Stimulated activated CD4-positive, alpha-beta T cell treated with anti-CD3 and anti-CD28 coated beads, TNF-alpha, amount 100 ng/mL, for 1 hour (primary cell): ENCODE measurements at places on chromosomes 3 and 15.
A peak's percentile ranks its signal among the peaks of the same experiment; 100 is the strongest.

DNA sequence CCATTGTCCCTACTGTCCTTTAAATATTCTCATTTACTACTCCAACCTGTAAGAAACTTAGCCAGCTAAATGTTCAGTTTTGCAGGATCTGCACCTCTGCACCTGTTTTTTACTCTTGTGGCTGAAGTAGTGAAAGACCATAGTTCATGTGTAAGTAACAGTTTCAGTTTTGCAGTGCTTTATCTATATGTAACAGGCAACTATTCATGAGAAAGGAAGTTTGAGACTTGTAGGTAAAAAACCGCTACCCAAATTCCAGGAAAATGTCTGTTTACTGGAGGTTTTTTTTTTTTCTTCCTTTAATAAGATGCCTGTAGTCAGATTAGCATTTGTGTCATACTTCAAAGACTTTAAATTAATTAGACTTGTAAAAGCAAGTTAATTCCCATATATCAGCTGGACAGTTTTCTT is 25.4 kb upstream of the MBNL1 start:
- DNase-seq, result no peak

DNA sequence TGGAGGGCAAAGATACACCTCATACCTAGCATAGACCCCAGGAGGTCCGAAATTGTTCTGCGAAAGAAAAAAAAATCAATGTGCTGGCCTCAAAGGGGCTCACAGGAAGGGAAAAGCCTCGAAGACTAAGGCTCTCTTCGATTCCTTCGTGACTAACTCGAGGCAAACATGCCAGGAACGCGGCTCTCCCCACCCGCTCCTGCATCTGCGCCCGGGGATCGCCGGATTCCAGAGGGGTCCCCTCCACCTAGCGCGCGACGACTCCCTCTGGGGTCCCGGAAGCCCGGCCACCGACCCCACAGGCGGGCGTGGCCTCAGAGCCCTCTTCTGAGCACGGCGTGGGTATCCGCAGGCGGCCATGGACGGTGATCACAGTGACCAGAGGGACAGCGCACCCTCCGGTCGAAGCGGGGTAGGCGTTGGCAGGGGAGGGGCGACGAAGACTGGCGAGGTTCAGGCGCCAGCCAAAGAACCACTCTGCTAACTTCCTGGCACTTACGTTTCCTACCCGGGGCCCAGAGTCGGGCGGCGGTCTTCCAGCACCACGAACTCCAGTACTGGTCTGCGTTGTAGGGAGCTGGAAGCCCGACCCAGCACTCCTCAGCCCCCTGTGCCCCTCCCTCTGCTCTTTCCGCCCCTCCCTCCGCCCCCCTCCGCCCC is 515 bp upstream of the EIF3J start:
- DNase-seq, result no peak

- DNase-seq, result no peak
Observed at GRCh38 chr3:25386686-25387255, 41.3 kb upstream of the RARB start.

- no peak for DNase-seq
Observed at GRCh38 chr15:86892774-86893449, 813.2 kb downstream of the AGBL1 start.

- no peak for DNase-seq
Observed at GRCh38 chr15:56939257-56939656, 20.8 kb downstream of the TCF12 start.

- no peak for DNase-seq
Observed at GRCh38 chr15:76954744-76955143, 23.2 kb downstream of the RCN2 start.

DNA sequence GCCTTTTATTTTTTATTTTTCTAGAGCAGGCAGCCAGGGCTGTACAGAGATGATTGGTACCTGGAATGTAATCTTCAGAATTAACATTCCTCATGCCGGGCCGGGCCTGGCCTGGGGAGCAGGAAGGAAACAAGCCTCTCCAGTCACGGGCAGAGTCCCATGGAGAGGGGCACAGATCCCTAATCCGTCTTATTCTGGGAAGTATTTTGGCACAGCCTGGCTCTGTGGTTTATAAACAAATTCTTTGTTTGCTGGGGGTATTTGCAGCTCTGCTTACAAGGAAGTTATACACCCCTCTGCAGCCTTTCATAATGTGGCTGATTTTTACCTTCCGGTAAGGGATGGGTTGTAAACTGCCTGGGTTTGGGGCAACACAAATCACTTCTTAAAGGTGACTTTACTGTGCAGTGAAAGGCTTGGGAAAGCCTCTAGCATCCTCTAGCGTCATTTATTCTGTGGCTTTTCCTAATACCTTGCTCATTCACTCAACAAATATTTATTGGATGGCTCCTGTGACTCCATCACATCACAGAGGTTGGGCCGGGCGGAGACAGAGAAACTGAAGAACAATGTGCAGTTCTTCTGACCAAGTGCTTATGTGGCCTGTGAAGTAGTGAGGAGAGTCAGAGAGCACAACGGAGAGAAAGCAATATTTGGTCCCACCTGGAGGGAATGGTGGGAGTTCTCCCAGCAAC is 2.7 kb downstream of the SLC6A20 start:
- DNase-seq, result no peak

DNA sequence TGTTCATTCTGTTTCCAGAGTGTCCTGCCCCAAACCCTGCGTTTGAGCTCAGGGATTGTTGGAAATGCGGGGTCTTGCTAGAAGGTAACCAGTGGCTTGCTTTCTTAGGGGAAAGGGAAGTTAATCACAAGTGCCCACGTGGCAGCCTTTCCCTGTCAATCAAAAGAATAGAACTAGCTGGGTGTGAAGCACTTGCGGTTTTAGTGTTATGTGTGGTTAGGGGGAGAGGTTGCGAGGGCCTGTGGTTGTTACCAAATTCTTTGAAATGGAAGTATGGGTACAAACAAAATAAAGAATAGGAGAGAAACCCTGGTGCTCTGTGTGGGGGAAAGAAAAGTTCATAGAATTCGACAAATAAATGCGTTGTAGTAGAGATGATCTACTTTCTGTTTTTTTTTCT is 67.6 kb downstream of the FNDC3B start:
- DNase-seq, result peak; percentile 7

DNA sequence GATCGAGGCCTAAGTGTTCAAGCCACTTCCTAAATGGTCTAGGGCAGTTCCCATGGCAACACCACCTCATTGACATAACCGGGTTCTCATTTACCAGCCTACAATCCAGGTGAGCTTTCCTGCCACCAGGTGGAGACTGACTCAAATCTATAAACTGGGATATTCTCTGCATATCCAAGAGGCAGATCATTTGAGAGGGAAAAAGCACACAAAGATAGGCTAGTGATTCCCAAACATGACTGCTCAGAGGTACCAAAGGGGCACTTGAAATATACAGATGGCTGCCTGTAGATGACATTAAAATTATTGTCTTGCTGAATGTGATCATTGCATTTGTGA is 141.3 kb upstream of the PROK2 start:
- no peak for DNase-seq

DNA sequence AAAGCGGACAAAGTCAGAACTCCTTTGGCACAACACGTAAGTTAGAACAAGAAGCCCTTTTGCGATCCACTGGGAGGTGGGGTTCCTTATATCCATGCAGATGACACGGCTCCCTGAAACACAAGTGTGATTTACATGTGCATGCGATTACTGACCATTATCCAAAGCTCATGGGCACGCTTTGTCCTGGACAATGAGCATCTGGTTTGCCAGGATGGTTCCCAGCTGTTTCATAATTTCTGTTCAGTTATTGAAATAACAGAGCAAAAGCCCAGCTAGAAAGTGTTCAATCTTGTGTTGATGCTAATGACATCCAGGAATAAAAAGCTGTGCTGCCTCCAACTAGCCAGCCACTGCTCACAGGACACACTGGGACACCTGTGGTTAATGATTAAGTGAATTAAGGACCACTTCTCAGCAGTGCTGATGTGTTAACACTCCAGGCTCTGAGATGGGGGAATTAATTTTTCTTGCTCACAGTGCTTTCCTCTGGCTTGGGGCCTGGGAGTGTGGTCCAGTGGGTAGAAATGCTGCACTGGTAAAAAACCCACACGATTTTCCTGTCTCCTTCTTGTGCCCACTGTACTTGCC is 123.1 kb upstream of the SLC2A2 start:
- DNase-seq, result no peak

DNA sequence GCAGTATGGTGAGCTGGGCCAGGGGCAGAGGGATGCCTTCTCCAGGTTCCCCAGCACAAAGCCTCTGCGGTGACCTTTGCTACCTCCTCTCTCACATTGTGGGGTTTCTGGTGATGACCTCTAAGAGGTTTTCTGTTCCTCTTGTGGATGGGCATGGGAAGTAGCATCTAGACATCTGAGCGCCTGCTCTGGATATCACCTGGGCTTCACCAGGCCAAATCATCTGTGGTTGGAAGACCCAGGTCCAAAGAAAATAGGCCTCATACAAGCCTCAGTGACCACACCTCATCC is 7.0 kb downstream of the APEH start:
- DNase-seq, result no peak

GRCh38 chr3:16828815-16829214 is 55.9 kb upstream of the PLCL2 start:
- peak; percentile 8 for DNase-seq

GRCh38 chr3:17032407-17033034 is 147.8 kb downstream of the PLCL2 start:
- DNase-seq, result no peak

DNA sequence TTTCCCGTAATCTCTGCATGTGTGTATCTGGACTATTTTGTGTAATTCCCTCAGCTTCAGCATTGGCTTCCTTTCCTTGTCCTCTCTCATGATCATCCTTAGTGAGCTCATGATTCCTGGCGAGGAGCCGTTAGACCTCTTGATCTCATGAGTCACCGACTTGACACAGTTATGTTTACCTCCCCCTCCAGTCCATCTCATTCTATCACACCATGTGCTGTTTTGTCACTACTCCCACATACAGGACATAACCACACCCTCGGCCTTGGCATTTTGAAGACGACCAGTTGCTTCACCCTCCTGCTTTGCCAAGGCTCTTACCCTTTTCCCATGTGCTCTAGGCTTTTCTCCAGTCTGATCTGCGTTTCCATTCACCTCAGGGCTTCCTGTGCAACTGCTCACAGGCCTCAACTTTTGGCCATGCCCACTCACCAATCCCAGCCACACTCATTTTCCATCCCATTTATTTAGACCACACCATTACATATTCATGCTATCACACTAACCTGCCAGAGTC is 41.5 kb downstream of the CP start:
- DNase-seq, result no peak

GRCh38 chr15:100934166-100934565 is 15.0 kb downstream of the LRRK1 start:
- DNase-seq, result no peak

GRCh38 chr3:57434041-57434440 is 110.1 kb downstream of the DNAH12 start:
- no peak for DNase-seq

DNA sequence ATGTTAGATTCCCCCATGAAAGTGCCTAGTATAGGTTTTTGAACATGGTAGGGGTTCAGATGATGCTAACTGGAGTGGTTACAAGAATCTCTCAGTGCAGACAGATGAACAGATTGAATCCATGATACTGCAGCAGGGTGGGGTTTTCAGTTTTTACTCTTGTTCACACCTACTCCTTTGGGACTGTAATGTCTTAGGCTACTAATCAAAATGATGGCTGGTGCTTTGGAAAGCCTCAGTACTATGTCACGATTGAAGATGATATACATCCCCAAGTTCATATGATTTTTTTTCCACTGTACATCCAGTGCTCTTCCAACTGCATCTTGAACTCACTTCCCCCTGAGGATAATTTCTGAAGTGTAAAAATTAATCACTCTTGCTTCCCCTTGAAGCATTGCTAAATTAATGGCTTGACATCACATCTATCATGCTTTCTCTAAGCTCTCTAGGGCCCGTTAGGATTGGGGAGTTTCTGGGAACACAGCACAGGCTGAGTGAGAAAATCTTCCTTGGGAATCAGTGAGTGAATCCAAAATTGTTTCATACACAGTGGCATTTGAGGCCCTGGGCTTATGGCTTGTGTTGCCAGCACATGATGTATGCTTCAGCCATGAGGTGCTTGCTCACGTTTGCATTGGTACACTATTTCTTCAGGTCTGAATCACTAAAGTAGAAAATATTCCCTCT is 115.0 kb upstream of the TPRG1 start:
- no peak for DNase-seq

DNA sequence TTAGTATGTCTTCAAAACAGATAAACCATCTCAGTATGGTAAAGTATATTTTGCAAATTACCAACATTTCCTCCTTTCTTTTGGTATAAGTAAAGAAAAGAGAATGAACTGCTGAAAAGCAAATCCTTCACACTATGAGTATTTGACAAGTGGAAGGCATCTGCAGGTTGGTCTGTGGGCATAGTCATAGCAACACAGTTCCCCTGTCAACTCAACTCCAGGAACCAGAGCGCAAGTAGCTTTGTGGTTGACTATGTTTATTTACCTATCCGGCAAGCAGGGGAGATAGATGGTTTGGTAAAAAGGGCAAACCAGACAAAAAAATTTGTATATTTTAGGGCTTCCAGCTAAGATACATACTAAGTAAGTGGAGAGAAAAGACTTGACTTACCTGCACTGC is 88.3 kb upstream of the PPIB start:
- no peak for DNase-seq

- DNase-seq, result no peak
Observed at GRCh38 chr3:47225310-47225906, 57.2 kb downstream of the KIF9 start.
